ENCODE measurements at places on chromosomes 11 and 22.

GRCh38 chr11:86551288-86552092, 120.9 kb downstream of the ME3 start:
- DNase-seq, result no peak

GRCh38 chr11:57972013-57972367, 51.7 kb upstream of the OR9Q1 start:
- no peak for DNase-seq

DNA sequence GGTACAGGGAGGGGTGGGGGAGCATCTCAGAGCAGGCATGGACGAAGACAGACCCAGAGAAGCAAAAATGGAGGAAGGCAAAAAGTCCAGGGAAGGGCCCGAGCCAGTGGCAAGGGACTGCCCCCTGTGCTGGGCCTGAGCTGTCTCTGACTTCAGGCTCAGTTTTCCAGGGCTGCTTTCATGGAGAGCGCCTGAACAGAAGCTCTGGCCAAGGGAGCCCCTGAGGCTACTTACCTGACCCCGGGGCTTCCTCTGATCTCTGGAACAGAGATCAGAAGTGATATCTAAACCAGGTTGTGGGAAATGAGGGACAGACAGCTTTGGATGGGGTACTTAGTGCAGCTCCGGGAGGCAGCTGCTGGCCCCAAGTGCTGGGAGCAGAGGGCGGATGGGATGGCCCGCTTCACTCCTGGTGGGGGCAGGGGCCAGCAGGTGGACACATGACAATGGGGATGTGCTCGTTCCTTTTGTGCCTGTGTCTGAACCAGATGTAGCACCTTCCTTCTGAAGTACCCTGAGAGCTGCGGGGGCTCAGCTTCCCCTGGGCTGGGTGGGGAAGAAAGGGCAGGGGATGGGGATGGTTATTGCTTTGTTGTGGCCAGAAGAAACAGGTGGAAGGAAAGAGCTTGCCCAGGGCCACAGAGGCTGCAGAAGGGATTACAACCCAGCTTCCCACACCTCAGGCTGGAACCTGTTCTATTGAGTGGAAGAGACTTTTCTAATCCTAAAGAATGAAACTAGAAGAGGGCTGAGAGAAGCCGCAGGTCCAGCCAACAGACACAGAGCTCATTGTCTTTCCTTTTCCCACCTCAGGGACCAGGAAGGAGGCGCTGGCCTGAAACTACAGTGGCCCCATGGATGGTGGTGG, 5.7 kb downstream of the LRRC10B start:
- no peak for DNase-seq

- no peak for DNase-seq
These were observed 3.2 kb downstream of the TTLL12 start for GRCh38 chr22:43183496-43184277.

DNA sequence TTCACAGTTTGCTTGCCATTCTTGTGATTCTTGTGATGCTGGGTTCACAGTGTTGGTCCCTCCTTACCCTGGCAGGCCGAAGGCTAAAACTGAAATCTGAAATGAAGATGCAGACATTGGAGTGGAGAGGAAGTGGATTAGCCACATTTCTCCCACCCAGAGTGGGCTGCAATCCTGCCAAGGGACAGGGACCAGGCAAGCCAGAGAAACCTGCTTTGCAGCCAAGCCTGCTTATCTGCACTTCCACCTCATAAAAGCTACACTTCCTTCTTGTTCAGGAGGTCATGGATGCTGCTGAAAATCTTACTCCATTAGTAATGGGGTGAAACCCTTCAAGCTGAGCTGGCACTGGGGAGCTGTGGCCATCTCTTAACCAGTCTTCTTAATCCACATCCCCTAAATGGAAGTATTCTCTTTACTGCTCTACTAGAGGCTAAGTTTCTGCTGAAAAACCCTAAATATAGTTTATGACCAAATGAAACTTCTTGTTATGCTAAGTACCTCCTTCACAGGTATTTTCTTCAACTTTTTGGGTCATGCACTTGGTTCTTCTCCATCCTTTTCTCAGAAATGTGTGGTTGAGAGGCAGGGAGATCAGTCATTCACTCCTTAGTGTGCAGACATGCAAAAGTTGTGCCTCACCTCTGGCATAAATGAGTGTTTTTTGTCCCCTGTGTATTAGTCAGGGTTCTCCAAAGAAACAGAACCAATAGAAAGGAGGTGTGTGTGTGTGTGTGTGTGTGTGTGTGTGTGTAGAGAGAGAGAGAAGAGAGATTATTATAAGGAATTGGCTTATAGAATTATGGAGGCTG, 133.9 kb upstream of the BMAL1 start:
- no peak for DNase-seq

DNA sequence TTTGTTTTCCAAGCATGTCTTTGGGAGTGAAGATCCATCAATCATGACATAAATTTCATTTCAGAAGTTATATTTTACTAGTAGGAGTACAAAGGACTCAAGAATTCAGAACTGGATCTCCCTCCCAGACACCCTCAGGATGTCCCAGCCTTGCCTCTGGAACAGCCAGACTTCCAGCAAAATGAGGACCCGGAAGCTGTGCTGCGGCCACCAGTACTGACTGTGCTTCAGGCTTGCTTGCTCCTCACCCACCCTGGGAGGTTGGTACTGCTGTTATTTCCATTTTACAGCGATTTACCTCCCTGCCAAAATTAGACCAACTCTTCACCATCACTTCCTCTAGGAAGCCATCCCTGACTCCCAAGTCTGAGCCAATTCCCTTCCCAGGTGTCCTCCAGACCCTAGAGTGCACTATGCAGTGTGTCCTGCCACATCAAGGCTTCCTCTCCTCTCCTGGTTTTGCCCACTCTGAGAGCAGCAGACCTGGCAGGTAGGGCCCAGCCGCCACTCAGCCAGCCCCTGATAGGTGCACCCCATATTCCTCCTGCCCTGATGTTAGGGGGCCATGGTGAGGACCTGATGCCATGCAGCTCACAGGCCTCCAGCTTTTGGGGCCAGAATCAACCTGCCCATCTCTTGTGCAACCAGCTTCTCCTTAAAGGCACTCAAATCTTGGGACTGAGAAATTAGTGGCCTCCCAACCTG, 47.3 kb upstream of the WNT7B start:
- no peak for DNase-seq

GRCh38 chr22:23068096-23068831, 2.1 kb upstream of the GNAZ start:
- DNase-seq, result no peak

DNA sequence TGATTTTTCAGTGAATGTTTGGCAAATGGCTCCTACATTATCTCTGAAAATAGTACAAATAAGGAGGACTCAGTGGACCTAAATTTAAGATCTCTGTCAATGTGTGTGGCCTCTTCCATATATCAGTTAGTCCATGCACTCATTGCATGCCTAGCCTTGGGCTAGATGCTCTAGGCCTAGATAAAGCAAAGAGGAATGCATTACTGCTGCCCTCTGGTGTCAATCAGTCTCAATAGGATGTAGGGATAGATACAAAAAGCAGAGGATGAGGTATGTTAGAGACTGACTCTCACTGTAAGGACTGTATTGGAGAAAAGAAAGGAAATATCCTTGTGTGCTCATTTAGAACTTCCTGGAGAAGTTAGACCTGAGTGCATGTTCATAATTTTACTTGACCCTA, 42.0 kb downstream of the MS4A2 start:
- DNase-seq, result peak; percentile 31

DNA sequence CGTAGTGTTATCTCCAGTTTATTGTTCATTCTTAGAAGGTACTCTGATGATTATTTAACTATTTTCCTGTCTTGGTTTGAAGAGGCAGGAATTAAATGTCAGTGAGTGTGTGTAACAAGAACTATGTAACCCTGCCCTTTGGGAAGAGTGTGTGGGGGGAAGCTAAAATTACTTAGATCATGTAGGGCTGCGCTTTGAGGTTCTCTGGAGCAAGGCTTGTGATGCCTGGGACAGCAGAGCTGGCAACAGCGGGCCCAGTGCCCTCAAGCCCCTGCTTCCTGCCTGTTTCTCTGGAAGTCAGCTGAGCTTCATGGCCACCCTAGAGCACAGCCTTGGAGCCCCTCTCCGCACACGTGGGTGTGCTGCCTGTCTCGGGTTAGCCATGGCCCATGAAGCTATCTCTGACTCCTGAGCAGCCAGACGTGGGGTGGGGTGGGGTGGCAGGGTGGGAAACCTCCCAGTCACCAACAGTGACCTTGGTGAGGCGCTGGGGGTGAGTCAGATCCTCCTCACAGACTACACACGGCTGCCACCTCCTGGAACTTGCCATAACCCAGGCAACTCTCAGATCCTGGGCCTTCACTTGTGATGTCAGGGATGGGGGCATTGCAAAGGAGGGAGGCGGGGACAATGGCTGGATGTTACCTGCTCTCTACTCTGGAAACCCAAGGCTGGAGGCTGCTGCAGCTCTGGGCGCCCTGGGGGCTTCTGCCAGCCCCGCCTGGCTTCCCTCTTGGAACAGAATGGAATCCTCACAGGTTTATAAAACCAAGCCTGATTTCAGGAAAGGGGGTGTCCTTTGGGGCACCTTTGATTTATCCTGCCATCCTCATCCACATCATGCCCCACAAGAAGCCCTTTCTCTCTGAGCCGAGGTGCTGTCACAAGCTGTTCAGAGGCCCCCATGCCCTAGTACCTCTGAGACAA, 88.6 kb downstream of the SNX19 start:
- no peak for DNase-seq

GRCh38 chr11:48001438-48002021, 21.2 kb downstream of the PTPRJ start:
- DNase-seq, result no peak

GRCh38 chr11:45924036-45924915, 1.8 kb downstream of the LARGE2 start:
- no peak for DNase-seq

GRCh38 chr11:34169686-34170085, 64.3 kb downstream of the NAT10 start:
- no peak for DNase-seq

- no peak for DNase-seq
These were observed 22.0 kb downstream of the COA4 start for GRCh38 chr11:73854680-73855079.

- no peak for DNase-seq
These were observed 193.2 kb upstream of the PLET1 start for GRCh38 chr11:112453601-112454577.

DNA sequence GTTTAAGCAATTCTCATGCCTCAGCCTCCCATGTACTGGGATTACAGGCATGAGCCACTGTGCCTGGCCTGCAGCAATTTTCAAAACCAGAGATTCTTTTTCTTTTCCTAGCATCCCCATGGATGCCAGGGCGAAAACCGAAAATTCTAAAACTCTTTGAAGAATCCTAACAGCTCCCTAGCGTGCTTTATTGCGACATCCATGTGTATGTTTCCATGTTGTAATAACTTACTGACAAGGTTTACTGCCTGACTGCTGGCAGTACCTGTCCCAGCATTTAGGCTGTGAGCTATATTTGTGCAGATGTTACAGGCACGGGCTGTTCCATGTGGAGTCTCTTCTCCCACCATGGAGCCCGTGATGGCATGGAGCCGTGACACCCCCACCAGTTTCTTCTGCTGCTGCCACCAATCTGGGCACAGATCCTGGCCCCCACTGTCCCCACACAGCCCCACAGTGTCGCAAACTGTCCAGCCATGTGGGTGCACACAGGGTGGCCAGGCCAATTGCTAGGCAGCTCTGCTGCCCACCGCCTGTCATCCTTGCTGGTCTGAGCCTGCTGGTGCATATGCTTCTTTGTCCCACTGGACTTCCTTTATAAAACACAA, 7.1 kb upstream of the TAB1 start:
- DNase-seq, result no peak

GRCh38 chr11:64251016-64251752, at the start of gene PLCB3:
PLCB3 (plus strand) TSS chr11:64251530; CDS start chr11:64251650, 120 bp downstream.
- DNase-seq, result peak; percentile 58

- no peak for DNase-seq
These were observed 759 bp downstream of the DESI1 start for GRCh38 chr22:41619979-41620588.

GRCh38 chr11:12122083-12122482, 11.7 kb downstream of the MICAL2 start:
- DNase-seq, result no peak

GRCh38 chr11:110217936-110218335, 78.5 kb downstream of the RDX start:
- DNase-seq, result no peak

- no peak for DNase-seq
These were observed 245.0 kb upstream of the TBCEL start for GRCh38 chr11:120778685-120779490.

- DNase-seq, result no peak
These were observed 94.5 kb downstream of the FDX1 start for GRCh38 chr11:110524238-110524637.
